ENCODE measurements at places on chromosomes 3 and 15.

- no peak for DNase-seq
Measured at GRCh38 chr3:172506094-172506493, 17.1 kb downstream of the TNFSF10 start.

GRCh38 chr15:83100097-83100646 is 7.3 kb upstream of the TM6SF1 start:
- DNase-seq, result no peak

DNA sequence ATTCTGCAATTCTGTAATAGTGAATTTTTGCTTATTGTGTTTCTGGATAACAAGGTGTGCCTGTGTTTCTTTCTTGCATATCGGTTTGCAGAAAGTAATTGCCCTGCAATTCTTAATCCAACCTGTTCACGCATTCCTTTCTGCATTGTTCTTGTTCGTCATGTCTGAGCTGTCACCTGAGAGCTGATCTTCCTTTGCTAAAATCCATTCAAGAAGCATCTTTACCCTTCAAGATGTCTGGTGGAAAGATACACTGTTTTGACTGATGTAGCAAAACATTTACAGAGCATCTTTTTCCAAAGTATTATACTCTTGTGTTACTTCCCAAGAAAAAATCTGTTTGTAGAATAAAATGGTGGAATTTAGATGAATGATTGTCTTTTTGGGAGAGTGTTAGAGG is 159.0 kb upstream of the WNT5A start:
- no peak for DNase-seq

DNA sequence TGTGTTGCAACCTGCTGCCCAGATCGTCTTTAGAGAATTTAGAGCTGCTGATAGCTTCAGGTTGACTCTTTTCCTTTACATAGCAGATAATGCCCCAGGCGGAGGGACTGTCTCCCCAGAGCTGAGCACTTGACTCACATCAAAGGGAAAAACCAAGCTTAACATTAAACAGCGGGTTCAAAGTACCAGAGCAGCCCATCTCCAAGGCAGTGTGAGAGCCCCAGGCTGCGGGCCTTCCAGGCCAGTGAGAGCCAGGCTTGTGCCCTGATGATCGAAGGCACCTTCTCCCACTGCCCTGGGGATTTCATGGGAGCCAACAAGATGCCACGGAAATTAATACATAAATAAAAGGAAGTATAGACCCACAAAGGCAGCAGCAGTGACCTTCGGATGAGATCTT is 275.6 kb downstream of the XXYLT1 start:
- no peak for DNase-seq

DNA sequence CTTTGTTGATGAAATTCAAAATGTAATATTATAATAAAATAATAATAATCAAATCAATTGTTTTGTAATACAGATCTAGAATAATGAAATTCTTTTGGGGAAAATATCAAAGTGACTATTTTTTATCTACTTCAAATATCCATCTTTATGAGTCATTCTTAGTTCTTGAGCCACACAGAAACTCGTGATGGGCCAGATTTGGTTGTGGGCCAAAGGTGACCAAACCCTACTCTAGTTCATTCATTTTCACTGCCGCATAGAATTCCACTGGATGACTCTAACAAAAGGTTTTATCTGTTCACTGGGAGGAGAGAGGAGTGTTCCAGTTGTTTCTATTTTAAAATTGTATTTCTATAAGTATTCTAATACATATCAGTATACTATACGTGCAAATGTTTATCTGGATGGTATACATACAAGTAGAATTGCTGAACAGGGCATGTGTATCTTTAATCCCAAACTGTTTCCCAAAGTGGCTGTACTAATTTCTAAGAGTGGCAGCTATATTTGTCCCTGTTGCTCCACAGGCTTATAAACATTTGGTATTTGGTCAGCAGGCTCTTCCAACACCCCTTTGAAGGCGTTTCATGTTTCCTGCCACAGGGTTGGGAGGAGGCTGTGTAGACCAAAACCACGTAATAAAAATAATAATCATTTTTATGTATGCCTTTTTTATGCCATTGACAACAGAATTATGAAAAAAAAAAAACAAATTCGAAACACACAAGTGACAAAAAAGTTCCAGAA is 7.3 kb upstream of the RTP3 start:
- no peak for DNase-seq

- DNase-seq, result no peak
Measured at GRCh38 chr3:166634091-166634746, 745.9 kb downstream of the ZBBX start.

DNA sequence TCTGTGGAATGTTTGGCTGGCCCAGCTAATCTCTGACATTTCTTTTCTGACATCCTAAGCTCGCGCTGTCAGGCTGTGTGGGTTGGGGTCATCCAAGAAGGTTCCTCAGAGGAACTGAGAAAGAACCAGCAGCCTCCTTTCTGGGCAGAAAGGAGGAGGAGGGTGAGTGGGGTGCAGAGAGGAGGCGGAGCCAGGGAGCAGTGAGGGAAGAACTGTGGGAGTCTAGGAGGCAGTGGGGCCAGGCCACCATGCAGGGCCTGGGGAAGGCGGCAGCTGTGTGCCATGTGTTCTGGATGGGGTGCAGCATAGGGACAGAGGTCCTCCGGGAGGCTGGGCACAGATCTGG is 5.3 kb downstream of the SEMA7A start:
- no peak for DNase-seq

DNA sequence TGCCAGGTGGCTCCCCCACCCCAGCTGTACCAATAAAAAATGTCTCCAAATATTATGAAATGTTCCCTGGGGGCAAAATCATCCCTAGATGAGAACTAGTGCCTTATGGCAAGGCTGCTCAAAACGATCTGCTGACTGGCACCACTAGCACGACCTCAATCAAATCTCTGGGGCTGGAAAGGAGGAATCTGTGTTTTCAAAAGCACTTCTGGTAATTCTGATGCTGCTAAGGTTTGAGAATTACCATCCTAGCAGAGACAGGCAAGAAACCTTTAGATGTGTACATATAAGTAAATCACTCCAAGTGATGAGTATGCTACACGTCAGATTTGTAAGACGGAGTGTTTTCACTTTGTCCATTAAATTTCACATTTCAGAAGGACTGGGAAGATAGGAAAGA is 360.1 kb upstream of the THRB start:
- no peak for DNase-seq

DNA sequence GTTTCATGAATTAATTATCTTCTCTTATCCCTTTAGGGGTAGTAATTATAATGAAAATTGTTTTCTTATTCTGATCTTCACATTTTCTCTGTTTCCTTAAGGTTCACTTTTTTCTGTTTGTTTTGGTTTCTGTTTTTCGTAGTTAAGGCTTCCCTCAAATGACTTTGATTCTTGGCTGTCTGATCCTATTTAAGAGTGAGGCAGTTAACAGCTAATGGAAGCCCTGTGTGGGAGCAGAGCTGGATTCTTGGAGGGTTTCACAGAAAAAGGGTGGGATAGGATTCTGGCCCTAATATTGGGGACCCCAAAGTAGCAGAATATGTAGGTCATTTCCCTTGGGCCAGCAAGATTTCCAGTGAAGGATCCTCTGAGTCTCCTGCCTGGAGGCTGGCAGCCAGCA is 6.8 kb upstream of the AMOTL2 start:
- DNase-seq, result no peak

GRCh38 chr15:57330619-57331340 is 45.5 kb upstream of the CGNL1 start:
- no peak for DNase-seq

- DNase-seq, result no peak
Measured at GRCh38 chr3:66483006-66483405, 17.8 kb downstream of the LRIG1 start.
